Stimulated activated CD4-positive, alpha-beta T cell treated with anti-CD3 and anti-CD28 coated beads, Interleukin-15, amount 100 ng/mL, for 1 hour (primary cell): ENCODE measurements at places on chromosomes 11 and 22.

- DNase-seq: no peak
These were observed 865 bp upstream of the ZNF280A start for GRCh38 chr22:22520667-22521602.

DNA sequence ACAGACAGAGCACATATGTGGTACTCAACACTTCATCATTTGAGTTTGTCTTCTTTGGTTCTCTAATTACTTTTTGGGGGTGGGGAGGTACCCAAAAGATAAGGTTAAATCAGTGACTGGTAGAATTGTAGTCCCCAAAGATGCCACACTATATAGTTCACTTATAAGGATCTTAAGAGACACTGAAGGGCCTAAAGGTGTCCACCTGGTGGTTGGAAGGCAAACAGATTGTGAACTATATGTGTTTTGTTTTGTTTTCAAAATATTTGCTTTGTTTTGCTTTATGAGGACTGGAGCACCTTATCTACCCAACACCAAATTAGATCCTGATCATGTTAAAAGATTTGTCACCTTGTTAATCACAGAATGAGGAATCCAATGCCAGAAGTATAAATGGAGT is 136.1 kb downstream of the DCDC1 start:
- DNase-seq: no peak

- no peak for DNase-seq
These were observed 3.6 kb upstream of the FBXO3 start for GRCh38 chr11:33777906-33778305.

DNA sequence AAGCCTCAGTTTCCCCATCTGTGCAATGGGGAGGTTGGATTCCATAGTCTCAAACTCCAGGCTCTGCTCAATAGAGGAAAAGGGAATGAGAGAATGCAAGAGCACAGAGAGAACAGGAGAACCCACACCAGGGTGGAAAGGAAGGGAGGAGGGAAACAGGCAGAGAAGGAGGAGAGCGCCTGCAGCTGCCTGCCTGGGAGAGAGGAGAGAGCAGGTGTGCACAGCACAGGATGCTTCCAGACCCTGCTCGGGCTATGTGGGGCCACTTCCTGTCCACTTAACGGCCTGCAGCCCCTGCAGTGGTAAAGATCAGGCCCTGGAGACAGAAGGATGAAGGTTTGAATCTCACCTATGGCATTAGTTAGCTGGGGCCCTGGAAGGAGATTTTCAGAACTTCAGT is 12.3 kb downstream of the LRRC32 start:
- no peak for DNase-seq

DNA sequence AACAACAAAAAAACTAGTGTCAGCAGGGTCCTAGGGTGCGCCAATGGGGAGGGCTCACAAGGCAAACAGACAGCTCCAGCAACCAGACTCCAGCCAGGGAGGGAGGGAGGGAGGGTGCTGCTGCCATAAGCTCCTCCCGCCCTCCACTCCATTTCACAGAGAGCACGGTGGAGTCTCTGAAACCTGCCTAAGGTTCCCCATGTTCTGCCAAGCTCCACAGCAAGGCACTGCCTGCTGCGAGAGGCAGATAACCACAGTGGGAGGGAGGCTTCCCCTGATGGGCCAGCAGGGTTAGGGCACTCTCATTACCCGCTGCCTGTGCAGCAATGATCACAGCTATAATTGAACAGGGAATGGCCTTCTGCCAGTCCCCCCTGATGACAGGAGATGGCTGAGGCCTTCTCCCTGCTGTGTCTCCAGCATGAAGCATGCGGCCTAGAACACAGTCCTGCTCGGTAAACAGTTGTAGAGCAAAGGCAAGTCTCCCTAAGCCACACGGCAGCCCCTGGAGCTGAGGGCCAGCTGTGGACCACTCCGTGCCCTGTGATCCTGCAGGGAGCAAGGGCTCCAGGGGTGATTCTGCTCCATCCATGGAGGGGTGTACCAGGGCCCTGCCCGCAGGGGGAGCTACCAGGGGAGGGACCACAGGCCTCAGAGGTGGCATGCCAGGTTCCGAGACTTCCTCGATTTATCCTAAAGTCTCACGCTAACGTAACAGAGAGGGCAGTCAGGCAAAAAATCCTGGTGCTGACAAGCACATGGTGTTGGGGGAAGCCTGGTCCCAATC is 42.9 kb downstream of the PC start:
- DNase-seq: no peak

DNA sequence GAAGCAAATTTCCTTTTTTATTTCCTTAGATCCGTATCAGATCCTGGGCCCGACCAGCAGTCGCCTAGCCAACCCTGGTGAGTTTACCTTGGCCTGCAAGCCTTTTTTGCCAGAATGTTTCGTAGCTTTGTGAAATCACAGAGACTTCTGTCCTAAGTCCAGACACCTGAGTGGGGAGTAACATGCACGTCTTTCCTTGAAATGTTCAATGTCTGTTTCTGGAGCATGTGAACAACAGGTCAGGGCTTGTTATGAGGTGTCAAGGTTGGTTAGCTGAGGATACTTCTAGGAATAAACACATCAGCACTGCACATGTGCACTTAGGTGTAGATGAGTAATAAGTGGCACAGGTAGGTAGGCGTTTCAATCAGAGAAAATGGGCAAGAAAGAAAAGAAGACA is 58.0 kb downstream of the KCNJ1 start:
- no peak for DNase-seq

GRCh38 chr11:118703563-118704106 is 24.2 kb upstream of the TREH start:
- DNase-seq: no peak

DNA sequence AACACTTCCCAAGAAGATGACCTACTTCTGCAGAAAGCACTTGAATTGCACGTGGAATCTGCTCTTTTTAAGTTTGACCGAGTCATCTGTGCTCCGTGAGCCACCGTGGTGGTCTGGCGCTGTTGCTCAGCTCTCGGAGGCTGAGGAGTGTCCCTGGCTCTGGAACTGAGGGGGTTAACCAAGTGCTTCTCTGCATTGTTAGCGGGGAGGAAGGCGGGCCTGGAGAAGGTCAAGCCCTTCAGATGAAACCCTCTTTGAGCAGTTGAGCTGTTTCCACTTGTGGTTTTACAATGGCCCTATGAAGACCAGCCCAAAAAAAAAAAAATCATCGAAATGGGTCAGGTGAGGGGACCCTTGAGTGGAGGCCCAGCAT is 286.4 kb downstream of the NTM start:
- no peak for DNase-seq

DNA sequence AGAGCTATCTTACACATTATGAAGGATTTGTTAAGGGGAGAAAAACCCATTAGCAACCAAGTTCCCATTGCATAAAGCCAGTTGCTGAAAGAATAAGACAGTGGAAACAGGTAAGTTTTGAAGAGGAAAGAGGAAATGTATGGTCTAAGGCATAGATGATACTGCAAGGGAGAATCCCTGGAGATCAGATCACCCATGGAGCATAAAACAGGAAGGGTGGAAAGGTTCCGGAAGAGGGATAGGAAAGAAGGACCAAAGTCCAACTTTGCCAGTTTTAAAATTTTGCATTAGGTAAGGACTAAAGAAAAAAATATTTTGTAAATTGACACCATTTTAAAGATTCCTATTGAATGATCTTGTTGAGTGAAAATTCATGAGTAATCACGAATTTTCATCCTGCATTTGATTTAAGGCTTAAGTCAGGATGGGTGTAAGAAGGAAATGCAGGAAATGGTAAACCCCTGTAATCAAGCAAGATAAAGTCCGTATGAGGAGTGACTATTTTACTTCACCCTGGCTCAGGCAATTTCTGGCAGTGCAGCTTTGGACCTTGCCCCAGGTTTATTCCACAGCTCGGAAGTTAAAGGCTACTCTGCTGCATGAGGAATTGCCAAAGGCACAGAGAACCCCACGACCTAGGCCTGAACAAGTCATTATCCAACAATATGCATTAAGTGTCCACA is 70.9 kb downstream of the CCDC34 start:
- no peak for DNase-seq

DNA sequence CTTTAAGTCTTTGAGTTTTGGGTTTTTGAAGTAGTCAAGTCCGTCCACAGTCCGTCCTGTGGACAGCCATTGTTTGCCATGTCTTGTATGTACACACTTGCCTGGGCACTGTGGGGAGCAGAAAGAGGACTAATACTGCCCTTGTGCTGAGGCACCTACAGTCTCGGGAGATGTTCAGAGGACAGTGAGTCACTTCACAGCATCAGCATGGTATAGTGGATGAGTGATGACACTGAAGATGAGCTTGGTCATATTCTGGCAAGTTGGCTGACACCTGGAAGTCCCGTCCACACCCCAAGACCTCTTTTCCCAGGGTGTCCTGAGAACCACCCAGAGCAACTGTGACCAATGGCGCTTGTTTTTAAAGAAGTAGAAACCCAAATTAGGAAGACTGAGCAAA is 29.2 kb downstream of the NF2 start:
- DNase-seq: no peak

- DNase-seq: no peak
These were observed 65.5 kb downstream of the AAMDC start for GRCh38 chr11:77886401-77886800.

GRCh38 chr11:364991-365725 is 4.1 kb upstream of the B4GALNT4 start:
- no peak for DNase-seq

- no peak for DNase-seq
These were observed 1.3 kb downstream of the UNC93B1 start for GRCh38 chr11:68002575-68002937.

DNA sequence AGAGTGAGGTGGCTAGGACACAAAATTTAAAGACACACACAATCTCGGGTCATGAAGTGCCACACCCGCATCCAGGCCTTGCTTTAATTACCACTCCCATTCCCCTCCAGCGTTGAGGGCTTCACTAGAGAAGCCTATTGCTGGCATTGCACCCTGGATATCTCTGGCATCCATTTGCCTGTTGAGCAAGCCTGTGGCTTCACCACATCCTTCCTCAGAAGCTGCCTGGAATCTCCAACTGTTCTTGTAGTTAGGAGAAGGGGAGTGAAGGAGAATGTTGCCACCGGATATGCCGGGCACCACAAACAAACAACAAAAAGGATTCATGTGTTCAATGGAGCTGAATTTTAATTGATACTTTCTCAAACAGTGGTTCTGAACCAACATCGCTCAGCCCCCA is 34.4 kb upstream of the RCN1 start:
- no peak for DNase-seq

DNA sequence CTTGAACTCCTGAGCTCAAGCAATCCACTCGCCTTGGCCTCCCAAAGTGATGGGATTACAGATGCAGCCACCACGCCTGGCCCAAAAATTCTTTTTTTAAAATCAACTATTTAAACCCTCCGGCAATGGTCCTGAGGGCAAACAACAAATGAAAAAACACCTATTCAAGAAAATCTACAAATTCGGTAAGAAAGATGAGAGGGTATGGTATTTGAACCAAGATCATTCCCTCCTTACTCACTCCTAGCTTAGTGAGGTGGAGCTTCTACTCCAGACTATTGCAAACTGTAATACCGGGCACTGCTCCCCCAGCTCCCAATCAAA is 2.1 kb downstream of the NF2 start:
- no peak for DNase-seq
